ENCODE measurements at places on chromosomes 1 and 21.

- DNase-seq = no peak
Observed at GRCh38 chr1:5571861-5572401, 420.3 kb downstream of the NPHP4 start.

- no peak for DNase-seq
Observed at GRCh38 chr1:1302951-1303509, 4.7 kb downstream of the ACAP3 start.

- DNase-seq = no peak
Observed at GRCh38 chr1:164608651-164609057, 49.7 kb downstream of the PBX1 start.

DNA sequence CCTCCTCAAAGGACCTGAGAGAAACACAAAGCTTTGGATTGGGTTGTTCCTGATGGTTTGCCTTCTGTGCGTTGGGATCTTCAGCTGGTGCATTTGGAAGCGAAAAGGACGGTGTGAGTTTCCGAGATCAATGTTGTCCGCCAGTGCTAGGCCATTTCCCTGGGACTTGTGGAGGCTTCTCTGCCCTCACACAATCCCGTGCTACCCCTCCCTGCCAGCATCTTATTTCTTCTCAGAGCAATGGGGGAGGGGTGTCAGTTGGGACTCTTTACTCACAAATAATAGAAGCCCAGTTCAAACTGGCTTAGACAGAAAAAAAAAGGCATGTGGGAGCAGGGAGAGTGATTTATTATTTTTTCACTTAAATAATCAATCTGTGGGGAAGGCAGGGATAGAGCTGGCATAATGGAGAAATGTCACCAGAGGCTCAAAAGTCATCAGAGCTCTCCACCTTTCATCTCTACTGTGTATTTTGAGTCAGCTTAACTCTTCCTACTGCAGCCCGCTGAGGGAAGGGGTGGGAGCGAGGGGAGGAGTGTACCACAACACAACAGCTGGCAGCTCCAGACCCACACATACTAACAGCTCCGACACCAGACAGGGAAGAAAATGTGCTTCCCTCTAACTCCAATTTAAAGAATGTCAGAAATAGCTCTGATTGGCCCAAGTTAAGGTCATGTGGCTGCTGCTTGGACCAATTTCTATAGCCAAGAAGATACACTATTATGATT, 22.4 kb downstream of the LY9 start:
- DNase-seq = no peak

- DNase-seq = no peak
Observed at GRCh38 chr1:246036175-246036574, 470.9 kb downstream of the SMYD3 start.

DNA sequence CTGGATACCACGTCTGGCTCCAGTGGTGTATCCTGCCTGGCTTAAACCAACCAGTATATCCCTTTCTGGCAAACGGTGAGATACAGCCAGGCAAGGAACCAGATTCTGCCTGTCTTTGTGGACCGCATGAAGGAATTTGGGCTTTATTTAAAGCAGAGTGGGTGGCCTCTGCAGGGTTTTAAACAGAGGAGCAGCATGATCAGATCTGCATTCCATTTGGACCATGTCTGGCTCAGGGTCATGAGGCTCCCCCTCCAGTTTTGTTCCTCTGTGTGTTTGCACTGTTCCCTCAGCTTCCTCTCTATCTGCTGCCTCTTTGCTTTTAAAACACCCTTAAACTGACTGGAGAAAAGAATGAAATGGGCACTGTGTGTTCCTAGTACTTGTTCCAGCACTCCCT, 195.0 kb downstream of the GIPC2 start:
- no peak for DNase-seq

DNA sequence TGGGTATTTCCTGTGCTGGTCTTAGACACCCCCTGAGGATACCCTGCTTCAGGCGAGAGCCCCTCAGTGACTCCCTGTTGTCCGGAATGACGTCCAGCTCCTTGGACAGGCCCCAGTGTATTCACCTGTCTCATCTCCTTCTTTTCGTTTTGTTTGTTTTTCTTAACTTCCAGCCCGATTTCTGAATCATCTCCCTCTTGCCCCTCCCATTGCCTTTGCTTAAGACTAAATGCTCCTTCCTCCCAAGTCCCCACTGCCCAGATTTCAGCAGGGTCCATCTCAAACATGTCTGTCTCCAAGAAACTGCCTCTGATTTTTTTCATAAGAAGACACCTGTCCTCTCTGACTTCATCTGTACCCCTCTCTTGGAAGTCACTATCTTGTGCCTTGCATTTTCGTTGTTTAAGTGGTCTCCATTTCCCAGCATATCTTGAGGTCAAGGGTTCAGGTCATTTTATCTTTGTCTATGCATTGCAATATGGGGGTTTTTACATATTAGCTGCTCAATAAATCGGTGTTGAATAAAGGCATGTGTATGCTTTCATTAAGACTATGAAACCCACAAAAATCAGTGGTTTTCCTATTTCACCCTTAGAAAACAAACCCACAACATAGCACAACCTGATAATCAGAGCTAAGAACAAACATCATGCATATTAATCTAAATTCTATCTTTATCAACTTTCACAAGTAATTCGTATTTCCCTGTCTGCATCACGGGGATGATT, 58.4 kb upstream of the LGALS8 start:
- DNase-seq = no peak

GRCh38 chr1:8460132-8460544, 142.2 kb downstream of the SLC45A1 start:
- no peak for DNase-seq

- DNase-seq = no peak
Observed at GRCh38 chr1:28885977-28886730, 28.2 kb upstream of the EPB41 start.

- no peak for DNase-seq
Observed at GRCh38 chr1:50915621-50916020, 44.4 kb downstream of the FAF1 start.

GRCh38 chr1:61227857-61228550, 145.6 kb downstream of the NFIA start:
- no peak for DNase-seq
